Upper lobe of right lung (tissue), 1 donor: ENCODE measurements at places on chromosomes 12 and 14. TPM values are rescaled to one million over a fixed set of nuclear protein-coding genes. Genes with fewer than 3 reads are reported as not detected.

Gene OTOGL
- 0.09 TPM for total RNA-seq

Gene CD63
- 1,158 TPM for total RNA-seq

Gene GSKIP
- total RNA-seq, result 13.9 TPM

Gene DPF3
- 0.90 TPM for total RNA-seq

Gene PZP
- 0.67 TPM for total RNA-seq

Gene SLC6A13
- total RNA-seq, result 3.9 TPM

Gene CAPZA3
- not detected for total RNA-seq

Gene SERPINA9
- not detected for total RNA-seq

DNA sequence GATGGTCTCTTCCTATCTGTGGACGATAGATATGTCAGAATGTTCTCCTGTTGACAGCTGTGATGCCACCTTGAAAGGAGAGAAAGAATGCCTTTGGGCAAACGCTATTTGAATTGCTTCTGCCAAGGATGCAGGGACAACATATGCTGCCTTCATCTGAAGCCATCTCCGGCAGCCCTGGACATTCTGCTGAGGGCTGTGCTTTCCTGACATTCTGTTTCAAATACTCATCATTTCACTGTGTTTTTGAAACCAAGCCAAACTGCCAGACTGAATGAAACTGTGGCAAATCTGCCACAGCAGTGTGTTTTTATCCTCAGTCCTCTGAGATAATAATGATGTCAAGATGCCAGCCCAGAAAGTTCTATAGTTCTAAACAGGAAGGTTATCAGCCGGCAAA is 85.8 kb upstream of the BCAT1 start:
- DNase-seq, result no peak

DNA sequence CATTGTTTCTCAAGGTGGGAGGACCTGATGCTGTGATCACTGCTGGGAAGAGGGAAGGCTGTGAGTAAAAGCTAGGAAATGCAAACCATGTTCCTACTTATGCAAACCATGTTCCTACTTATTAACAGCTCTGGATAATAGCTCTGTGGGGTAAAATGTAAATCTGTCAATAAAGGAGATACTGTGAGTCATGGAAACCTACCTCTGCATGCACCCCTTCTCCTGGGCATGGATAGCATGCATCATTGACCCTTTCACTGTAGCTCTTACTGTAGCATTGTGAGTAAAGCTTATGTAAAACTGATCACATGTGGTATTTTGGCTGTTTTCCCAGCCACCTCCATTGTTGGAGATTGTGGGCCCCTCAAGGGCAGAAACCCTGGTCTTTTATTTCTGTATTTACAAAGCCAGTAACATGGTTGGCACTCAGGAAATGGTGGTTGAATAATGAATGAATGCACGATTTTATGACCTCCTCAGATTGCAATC is 253.7 kb downstream of the GRIN2B start:
- DNase-seq, result no peak

DNA sequence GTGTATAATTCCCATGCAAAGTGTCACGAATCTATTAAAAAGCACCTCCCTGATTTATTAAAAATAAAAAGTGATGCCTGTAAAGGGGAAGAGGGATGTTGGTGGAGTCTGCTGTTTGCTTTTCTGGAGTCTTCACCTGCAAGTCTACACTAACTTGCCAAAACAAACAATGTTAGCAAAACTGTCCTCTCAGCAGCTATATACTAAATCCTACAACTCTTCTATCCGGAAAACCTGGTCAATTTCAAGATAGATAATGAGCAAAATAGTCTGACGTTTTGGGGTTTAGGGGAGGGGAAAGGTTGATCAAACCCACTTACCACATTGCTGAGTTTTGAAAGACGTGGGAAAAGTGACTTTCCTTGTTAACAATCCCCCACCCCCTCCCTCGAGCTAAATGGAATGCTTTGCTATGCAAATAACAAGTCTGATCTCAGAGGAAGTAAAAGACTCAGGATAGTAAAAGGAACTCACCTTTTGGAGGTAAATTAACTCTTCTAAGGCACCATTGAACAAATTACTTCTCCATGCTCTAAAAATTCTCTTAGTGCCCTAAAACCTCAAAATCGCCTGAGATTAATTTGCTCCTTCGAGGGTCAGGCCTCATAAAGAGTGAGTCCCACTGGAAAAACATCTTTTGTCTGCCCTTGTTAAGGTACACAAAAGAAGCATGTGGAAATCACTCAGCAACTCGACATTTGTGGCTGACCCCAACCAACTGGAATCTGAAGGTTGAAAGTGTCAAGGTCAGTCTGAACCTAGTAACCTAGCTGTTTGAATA is 13.5 kb downstream of the BMP4 start:
- no peak for DNase-seq

- DNase-seq, result no peak
These were observed 2.0 kb upstream of the ART4 start for GRCh38 chr12:14845350-14845750.

- DNase-seq, result no peak
These were observed 8.9 kb downstream of the ANKRD9 start for GRCh38 chr14:102500713-102501112.

DNA sequence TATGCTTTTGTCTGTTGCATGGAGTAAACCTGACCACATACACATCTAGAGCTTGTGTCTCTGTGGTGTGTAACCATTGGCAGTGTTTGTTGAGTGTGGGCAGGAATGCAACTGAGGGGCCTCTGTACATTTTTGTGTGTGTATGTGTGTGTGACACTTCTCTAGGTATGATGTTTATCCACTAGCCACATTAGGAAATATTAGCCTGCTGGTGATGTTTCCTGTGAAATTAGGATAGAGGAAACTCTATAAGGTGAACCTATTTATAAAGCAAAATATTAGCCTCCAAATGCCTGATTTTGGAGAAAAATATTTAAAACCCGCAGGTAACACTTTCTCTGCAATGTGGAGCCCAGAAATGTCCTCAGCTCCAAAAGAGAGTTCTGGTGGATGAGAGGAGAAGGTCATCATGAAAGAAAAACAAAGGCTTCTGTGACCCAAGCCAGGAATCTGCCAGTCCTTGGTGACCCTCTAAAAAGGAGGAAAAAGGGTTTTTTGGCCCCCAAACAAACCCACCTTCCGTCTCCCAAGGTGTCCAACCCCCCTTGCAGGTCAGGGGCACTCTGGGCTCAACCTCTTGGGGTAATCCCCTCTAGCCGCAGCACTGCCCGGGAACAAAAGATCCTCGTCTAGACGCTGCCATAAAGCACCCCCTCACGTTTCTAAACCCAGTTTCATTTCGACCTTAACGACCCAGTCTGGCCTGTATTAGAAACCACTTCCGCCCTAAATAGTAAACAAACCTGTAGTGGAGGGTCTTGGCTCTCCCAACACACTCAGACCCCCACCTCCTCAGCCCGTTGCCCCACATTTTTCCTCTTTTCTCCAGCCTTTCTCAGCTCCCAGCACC is 3.1 kb upstream of the HOTAIR start:
- no peak for DNase-seq

GRCh38 chr14:50331596-50331995 is 19.5 kb downstream of the DMAC2L start:
- DNase-seq, result no peak
